ENCODE measurements at places on chromosomes 12 and 14. TPM values are rescaled to one million over a fixed set of nuclear protein-coding genes. Genes with fewer than 3 reads are reported as not detected.

Gene TBK1
- 35.3 TPM for total RNA-seq

Gene TAS2R43
- total RNA-seq: 1.8 TPM

Gene LALBA
- not detected for total RNA-seq

Gene RAD9B
- 0.41 TPM for total RNA-seq

Gene NXPH4
- total RNA-seq: 0.82 TPM

Gene M6PR
- total RNA-seq: 175 TPM

Gene PLEK2
- not detected for total RNA-seq

Gene SLCO1B1
- total RNA-seq: not detected

Gene TTC9
- 6.1 TPM for total RNA-seq

Gene MUCL1
- not detected for total RNA-seq

Gene KCNC2
- total RNA-seq: not detected

DNA sequence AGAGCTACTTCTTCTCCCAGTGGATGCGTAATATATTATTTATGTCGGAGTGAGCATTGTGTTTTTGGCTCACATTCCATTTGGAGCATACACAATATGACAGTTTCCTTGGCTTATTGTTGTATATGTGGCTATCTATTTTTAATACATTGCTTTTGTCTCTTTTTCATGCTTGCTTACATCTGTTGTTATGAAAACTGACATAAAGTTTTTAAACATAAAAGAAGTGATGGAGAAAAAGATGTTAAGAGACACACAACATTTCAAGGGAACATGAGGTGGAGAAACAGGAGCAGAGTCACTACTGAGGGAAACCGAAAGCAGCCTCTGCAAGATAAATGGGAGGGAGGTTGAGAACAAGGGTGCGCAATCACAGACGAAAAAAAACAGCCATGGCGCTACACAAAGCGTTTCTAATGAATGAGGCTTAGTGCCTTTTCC lies 228.4 kb upstream of the NPAS3 start:
- H3K36me3 ChIP-seq: no peaks in the 10 kb centered on the region
- H3K27ac ChIP-seq: no peak overlapping the region
- H3K4me1 ChIP-seq: no peaks in the 10 kb centered on the region
- DNase-seq: no peak
- H3K27me3 ChIP-seq: no peaks in the 10 kb centered on the region

DNA sequence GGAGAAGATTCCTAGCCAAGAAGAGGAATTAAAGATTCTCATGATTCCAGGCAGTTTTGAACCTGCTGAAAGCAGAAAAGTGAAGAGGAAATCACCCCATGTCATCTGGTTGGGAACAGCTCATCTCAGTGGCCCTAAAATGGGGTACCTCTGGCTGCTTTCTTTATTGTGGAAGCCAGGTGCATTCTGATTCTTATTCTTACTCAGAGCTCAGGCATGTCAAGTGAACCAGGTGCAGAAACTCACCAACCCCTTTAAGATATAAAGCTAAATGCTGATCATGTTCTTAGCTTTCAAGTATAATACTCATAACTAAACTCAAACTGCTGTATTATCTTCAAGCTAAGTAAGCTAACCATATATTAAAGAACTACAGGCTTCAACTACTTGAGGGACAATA lies 253.9 kb upstream of the ARID2 start:
- H3K4me3 ChIP-seq: no peak overlapping the region
- no peaks in the 10 kb centered on the region for H3K4me1 ChIP-seq
- H3K27ac ChIP-seq: no peak overlapping the region
- H3K36me3 ChIP-seq: no peaks in the 10 kb centered on the region
- no peak for DNase-seq
- peaks cover 5% of the 10 kb centered on the region for H3K27me3 ChIP-seq

DNA sequence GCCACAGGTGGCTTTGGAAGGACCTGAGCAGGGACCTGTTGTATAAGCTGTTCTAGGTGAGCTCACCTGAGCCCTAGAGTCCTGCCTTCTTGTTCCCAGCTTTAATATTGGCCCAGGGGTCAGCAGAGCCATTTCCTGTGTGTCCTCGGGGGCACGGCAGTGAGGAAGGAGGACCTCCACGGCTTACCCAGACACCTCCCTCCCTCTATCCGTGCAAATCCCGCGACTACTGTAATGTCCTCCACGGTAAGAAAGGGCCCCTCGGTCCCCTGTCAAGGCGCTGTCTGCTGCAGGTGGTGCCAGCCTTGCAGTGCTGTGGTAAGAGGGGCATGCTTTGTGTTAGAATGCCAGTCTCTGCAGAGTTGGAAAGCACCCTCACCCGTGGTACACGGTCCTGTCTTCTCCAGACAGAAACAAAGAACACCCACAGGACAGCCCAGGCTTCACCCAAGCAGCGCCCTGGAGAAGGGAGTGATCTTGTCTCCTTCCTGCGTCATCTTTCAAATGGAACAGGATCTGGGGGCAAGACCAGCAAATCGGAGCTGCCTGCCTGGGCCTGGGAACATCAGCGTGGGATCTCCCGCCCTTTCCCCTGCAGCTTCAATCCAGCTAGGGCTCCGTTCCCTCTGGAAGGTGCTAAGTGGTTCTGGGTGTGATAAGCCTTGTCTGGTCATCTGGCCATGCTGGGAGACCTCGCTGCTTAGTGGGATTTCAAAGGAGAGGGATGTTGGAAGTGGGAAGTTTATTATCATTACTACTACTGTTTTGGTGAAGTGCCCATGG lies 20.2 kb upstream of the FZD10 start:
- no peak overlapping the region for H3K4me3 ChIP-seq
- H3K4me1 ChIP-seq: no peaks in the 10 kb centered on the region
- H3K27ac ChIP-seq: no peak overlapping the region
- no peaks in the 10 kb centered on the region for H3K36me3 ChIP-seq
- peaks cover 4% of the 10 kb centered on the region for H3K27me3 ChIP-seq

DNA sequence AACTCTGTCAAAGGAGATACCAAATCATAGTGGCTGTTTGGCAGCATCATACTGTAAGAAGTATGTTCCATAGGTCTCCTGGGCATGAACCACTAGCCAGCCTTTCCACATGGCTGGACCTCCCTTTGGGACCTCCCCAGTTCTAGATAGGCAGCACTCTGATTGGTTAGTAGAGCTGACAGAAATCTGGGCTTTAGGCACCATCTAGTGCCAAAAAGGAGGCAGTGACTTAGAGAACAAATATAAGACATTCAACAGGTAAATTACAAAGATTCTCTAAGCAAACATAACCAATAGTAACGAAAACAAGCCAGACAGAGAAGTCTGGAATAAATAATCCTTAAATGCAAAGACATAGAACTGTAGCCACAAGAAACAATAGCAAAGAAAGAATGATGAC lies 148.0 kb upstream of the PDE3A start:
- H3K4me1 ChIP-seq: no peaks in the 10 kb centered on the region
- H3K36me3 ChIP-seq: no peaks in the 10 kb centered on the region
- no peak overlapping the region for H3K4me3 ChIP-seq
- no peaks in the 10 kb centered on the region for H3K27me3 ChIP-seq
- H3K27ac ChIP-seq: no peak overlapping the region
- no peak for DNase-seq

DNA sequence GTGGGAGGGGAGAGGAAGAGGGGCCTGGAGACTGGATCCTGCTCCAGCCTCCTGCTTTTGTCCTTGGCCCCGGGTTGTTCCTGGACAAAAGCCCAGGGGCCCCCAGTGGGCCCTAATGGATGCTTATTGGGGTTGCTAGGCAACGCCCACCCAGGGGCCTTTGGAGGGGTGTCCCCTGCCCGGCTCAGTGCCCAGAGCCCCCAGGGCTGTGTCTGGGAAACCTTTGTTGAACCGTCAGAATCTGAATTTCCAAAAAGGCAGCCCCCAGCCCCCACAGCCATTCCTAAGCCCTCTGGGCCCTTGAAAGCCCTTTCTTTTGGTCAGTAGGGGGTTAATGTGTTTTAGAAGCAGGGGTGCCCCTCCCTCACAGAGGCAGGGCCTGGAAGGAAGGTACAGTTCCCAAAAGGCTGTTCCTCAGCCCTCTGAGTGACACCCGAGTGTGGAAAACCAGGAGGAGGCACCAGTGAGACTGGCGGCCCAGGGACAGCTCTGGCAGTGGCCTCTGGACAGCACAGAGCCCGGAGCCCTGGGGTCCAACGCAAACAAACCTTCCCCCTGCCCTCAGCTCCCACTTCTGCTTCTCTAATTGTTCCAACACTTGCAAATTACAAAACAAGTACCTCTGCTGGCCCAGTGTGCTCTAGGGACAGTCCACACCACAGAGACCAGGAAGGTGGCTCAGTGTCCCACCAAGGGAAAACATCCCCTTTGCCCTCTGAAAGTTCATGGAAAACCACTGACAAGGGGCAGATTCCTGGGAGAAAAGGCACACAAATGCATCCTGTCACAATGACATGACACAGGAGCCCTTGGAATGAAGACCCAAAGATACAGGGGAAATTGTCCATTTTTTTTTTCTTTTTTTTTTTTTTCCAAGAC lies 19.4 kb downstream of the HHIPL1 start:
- H3K36me3 ChIP-seq: no peaks in the 10 kb centered on the region
- no peaks in the 10 kb centered on the region for H3K4me1 ChIP-seq
- H3K4me3 ChIP-seq: no peak overlapping the region
- H3K27me3 ChIP-seq: peaks cover 14% of the 10 kb centered on the region
- H3K27ac ChIP-seq: no peak overlapping the region
- DNase-seq: no peak

DNA sequence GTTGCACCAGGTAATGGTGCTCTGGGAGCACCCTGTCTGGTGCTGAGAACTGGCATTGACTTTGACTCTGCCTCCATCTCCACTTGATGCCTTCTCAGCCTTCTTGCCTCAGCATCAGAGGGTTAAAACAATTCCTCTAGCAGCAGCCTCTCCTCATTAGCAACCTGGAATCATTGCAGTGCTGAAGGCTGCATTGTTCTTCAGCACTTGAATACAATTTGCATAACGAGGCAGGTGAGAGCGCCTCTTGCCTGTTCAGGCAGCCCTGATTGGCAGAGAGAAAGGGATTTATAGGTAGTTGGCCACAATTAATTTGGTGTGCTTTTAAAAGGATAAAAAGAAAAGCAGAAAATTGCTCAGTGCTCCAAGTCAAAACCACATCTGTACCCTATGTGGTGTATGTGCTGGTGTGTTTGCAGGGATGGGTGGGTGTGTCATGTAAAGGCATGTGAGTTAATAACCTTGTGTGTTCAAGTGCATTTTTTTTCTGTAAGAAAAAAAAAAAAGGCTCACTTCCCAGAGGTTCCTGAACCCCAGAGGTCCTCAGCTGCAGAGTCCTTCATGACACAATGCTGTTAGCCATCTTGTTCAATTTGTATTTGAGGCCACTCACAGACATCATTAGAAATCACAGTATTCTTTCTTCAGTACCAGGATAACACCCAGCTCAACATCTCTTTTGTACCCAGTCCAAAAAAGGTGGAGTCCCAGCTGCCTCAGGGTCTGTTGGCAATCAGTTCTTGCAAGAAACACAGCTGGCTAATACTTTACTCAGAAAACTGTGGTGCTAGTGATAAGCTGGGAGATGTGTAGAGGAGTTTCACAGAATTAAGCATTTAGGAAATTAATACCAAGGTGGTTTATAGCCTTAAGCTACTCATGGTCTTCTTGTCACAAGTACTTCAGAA lies 385.6 kb downstream of the GRIN2B start:
- H3K27ac ChIP-seq: no peak overlapping the region
- H3K4me3 ChIP-seq: no peak overlapping the region
- H3K36me3 ChIP-seq: no peaks in the 10 kb centered on the region
- peaks cover 8% of the 10 kb centered on the region for H3K4me1 ChIP-seq
- H3K27me3 ChIP-seq: no peaks in the 10 kb centered on the region
- DNase-seq: no peak

GRCh38 chr12:42326541-42327226 lies 717 bp downstream of the PPHLN1 start:
- peak overlapping the region; percentile 98 for H3K4me3 ChIP-seq
- H3K27ac ChIP-seq: peak overlapping the region; percentile 97
- H3K36me3 ChIP-seq: peaks cover 22% of the 10 kb centered on the region
- no peaks in the 10 kb centered on the region for H3K27me3 ChIP-seq

DNA sequence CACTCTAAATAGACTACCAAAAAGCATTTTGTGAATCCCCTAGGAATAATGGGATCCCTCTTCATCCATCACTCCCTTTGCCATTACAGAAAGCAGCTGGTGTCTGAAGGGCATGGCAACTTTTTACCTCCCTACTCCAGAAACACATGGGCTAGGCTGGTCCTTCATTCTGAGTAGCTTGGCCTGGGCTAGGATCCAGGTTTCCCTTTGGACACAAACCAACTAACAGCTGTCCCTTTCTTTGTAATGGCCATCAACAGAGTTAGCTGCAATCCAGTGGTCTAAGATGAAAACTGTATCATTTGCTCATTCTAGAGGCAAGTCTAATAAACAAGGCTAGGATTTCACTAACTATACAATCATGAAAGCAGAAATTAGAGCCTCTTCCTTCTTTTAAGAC lies 7.4 kb downstream of the GRIN2B start:
- H3K4me1 ChIP-seq: no peaks in the 10 kb centered on the region
- H3K36me3 ChIP-seq: no peaks in the 10 kb centered on the region
- peaks cover 9% of the 10 kb centered on the region for H3K27me3 ChIP-seq
- no peak overlapping the region for H3K4me3 ChIP-seq
- DNase-seq: no peak
- H3K27ac ChIP-seq: no peak overlapping the region

DNA sequence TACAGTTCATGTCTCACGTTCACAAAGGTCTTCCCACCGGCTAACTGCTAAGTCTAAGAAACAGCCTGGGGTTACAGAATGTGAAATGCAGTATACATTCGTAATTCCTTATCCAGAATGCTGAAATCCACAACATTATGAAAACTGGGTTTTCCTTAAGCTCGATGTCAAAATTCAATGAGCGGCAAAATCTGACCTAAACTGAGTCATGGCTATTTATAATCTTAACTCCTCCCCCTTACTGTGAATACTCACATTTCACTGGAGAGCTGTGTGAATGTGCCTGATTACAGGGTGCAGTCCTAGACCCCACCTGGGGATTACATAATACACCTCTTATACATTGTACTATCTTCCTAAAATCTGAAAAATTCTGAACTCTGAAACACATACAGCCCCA lies 35.3 kb downstream of the STX2 start:
- H3K27me3 ChIP-seq: no peaks in the 10 kb centered on the region
- peaks cover 62% of the 10 kb centered on the region for H3K36me3 ChIP-seq
- DNase-seq: no peak
- H3K4me3 ChIP-seq: no peak overlapping the region
- no peak overlapping the region for H3K27ac ChIP-seq

DNA sequence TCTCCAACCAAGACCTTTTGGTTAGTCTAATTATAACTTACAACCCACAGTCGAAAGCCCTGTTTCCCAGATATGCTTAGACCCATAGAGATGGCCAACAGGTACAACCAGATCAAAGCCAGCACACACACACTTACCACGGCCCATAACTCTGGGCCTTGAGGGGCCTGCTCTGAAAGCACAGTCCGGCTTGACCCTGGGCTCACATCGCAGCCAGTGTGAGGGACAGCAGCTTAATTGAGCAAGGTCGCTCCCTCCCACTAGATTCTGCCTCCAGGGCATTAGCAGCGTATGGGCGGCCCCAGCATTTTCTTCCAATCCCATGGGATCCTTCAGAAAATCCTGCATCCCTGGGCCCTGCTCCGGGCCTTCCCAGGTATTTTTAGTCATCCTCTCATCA lies 157.4 kb upstream of the FKBP4 start:
- H3K27ac ChIP-seq: no peak overlapping the region
- DNase-seq: no peak
- H3K4me3 ChIP-seq: no peak overlapping the region
- peaks cover 11% of the 10 kb centered on the region for H3K4me1 ChIP-seq

- no peak for DNase-seq
- peaks cover 2% of the 10 kb centered on the region for H3K4me1 ChIP-seq
- H3K27me3 ChIP-seq: peaks cover 17% of the 10 kb centered on the region
- no peaks in the 10 kb centered on the region for H3K36me3 ChIP-seq
- H3K4me3 ChIP-seq: no peak overlapping the region
Measured at GRCh38 chr12:52011602-52012214, 5.0 kb downstream of the TAMALIN start.

All from activated T-helper 2 cell treated with anti-CD3 and anti-CD28 coated beads, Interferon-gamma antibody, Interleukin-2, Interleukin-4, amounts not matched to agents 10 μg/mL and 5 μg/mL and 100 μg/mL, durations not matched to agents 14 hours and 24 hours and 36 hours (primary cell).